ENCODE measurements at places on chromosomes 11 and 22.
A peak's percentile ranks its signal among the peaks of the same experiment; 100 is the strongest.

GRCh38 chr11:16572945-16573344, 165.5 kb upstream of the C11orf58 start:
- DNase-seq = no peak

DNA sequence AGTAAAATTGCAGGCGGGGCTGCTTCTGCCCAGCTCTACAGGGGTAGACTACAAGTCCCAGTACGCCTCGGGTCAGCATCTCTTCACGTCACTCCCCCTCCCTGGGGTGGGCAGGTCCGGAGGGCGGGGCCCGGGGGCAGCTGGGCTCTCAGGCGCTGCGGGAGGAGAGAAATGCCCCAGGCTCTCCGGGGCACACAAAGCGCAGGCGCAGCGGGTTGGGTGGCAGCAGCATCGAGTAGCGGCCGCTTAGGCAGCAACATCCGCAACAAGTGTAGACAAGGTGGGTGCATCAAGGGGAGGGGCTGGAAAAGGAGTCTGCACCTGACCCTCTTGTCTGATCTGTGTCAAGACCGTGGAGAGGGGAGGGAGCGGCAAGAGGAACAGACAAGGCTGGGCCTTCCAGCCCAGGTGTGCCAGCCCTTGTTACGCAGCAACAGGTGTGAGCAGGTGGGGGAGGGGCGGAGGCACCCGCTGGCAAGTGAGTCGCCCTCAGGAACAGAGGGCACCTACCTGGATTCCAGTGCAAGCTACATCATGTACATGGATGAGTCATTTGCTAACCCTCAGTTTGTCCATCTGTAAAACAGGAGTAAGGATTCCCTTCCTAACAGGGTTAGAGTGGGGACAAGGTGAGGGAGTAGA, 1.2 kb downstream of the PLEKHB1 start:
- peak; percentile 98 for DNase-seq

DNA sequence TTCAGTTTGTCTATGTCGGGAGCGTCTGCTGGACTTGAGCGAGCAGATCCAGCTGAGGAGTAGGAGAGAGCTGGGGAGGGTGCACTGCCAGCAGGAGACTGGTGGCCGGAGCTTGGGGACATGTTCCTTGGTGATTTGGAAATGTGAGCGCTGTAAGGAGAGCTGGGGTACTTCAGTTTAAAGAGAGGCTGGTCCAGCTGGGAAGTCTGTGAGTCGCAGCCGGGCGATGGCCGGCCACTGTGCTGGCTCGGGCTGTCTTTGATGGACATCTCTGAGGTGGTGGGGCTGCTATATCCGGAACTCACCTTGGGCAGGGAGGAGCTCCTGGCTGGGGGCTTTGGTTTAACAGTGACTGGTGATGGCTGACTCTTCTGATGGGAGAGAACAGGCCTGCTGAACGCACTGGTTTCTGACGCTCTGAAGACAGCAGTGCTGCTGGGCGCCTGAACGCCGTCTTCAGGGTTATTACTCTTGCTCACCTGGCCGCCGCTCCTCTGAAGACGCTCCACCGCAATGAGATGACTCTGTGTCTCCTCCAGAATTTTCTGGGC, 63.6 kb upstream of the PITPNB start:
- DNase-seq = no peak

- no peak for DNase-seq
Measured at GRCh38 chr11:106014620-106015019, 7.4 kb downstream of the MSANTD4 start.

GRCh38 chr22:35593891-35594470, 23.1 kb downstream of the MB start:
- no peak for DNase-seq

DNA sequence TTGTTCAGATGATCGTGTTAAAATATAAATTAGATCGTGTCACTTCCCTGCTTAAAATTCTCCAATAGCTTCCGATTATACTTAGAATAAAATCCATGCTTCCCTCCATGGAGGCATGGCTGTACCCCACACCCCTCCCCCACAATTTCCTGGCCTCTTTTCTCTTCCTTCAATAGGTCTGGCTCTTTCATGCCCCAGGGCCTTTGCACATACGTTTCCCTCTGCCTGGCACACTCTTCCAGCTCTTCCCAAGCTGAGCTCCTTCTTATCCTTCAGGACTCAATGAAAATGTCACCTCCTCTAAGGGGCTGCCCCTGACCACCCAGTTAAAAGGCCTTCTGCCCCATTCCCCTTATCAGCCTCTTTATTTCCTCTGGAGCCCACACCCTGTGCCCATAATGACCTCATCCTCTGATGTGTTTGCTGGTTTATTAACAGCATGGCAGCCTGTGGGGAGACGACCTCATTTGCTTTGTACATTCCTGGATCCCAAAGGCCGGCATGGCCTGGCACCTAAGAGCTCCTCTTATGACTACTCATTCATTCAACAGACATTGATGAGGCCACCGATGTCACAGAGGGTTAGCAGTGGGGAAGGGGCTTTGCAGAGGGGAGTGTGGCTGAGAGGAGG, 9.0 kb upstream of the FLRT1 start:
- DNase-seq = no peak

GRCh38 chr11:68598816-68599653, 85.3 kb upstream of the GAL start:
- DNase-seq = no peak

- DNase-seq = no peak
Measured at GRCh38 chr11:57357856-57358255, 19.7 kb downstream of the P2RX3 start.

DNA sequence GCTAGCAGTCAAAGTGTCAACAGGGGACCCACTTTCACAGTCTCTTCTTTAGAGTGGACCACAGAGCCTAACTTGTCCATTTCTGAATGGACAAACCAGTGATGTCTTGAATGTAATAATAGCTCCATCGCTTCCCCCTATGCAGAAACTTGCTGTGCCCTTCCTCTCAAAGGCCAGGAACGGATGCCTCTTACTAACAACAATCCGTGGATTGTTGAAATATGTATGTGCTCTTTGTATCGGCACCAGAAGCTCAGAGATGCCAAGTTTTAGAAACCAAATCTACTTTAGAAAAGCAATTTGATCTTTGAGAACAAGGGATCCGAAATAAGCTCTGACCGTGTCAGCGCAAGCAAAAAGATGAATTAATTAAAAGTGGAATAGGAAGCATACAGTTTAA, 259.5 kb upstream of the POU2AF2 start:
- DNase-seq = no peak

DNA sequence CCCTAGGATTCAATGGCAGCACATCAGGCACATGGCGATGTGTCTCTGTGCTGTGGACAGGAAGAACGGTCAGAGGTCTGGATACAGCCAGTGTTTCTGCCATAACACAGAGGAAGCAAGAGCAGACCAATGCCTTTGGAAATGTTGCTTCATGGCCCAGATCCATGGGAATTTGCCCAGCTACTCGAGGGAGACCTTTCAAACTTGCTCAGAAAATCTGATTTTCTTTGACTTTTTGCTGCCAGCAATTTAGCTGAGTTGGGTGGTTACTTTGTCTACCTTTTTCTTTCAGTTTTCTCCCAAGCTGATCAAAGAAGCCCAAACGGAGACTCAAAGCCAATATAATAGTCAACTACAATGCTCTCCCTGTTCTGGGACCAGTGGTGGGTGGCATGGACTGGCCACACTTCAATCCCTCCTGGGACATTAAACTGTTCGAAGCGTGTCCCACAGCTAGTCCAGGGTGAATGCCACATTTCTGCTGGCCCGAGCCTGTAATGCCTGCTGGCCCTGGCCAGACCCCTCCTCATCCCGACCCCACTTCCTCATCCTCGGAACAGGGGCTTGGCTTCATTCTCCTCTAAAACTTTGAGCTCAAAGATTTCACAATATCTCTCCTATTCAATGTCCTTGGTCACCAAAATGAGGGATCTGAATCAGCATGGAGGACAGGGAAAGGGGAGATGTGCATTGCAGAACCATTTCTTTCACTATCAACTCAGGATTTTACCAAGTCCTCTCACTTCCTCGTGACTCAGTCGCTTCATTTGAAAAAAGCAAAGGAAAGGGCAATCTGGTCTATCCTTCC, 93.3 kb downstream of the ABTB2 start:
- no peak for DNase-seq

DNA sequence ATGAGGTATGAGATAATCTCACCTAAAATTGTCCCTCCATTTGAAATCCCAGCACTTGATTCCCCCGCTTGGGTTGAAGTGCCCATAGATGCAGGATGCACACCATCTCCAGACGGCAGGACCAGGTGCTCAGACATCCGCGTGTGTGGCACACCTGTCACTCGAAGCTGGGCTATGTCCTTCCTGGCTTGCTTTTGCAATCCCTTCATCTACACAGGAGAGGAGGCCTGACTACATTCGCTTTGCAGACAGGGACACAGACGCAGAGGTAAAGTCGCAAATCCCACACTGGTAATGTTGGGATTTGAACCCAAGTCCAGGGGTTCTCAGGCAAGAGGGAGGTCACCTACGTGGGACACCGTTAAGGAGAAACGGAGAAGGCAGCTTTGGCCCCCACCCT, 7.2 kb upstream of the CYTH4 start:
- peak; percentile 15 for DNase-seq

- no peak for DNase-seq
Measured at GRCh38 chr11:28524098-28524497, 415.9 kb downstream of the METTL15 start.

DNA sequence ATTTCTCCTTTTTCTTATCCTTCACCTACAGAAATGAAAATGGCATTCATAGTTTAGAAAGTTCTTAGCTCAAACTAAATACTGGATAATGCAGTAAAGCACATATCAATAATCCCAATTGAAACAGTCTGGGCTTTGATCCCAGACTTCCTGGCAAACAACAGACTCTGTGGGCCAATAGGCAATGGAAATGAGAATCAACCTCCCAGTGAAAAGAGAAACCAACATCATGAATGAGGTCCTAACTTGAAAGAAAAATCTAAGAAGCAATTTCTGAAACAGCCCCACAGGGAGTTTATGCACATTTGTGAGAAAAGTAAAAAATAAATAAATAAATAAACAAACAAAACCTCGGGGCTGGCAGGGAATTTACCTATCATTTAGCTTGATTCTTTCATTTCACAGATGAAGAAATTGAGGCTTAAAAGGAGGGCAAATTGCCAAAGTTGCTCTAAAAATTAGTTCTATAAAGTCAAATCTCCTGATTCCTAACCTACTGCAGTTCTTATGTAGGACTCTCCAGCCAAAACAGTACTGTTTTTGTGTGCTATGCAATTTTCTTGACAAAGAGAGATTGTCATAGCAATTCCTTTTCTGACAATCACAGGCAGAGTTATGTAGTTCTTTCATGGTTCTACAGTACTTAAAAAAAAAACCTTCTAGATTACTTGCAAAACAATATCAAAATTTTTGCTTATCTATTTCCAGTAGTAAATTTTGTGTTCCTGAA, 265.8 kb downstream of the GRM5 start:
- DNase-seq = no peak

DNA sequence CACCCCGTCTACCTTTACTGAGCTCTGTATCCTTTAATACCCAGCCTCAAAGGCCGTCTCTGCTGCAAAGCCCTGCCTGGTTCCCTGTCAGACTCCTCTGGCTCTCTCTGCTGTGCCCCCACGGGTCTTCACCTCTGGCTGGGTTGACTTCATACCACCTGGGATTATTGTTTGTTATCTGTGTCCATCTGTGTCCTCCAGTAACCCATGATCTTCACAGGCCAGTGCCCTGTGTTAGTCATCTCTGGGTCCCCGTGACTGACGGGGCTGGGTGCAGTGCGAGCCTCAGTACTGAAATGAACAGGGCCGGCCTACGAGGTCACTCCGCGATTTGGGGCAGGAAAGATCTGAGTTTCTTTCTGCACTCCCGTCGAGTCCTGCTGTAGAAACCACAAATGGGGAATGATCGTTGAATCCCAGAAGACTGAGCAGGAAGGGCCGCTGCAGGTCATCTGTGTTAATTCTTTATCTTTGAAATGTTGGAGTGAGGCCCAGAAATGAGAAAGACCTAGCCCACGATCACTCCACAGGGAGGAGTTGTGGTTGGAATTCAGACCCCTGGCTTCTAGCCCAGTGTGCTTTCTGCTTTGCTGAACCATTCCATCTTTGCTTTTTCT, 12.3 kb upstream of the TUB start:
- DNase-seq = no peak

GRCh38 chr11:64611869-64612646, 21.0 kb downstream of the SLC22A12 start:
- peak; percentile 30 for DNase-seq

DNA sequence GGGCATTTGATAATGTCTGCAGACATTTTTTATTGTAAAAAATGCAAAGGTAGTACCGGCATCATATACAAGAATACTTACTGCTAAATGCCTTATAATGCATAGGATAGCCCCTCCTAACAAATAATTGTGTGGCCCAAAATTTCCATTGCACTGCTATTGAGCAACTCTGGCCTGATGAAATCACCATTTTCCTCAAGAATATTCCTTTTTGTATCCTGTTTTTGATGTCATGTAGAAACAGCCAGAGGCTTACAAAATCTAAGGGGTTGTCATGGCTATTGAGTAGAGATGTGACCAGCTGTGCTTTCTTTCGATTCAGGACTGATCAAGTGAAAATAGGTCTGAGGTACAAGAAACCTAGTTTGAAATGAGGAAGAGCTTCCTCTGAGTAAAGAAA, 854.3 kb downstream of the KCNA4 start:
- DNase-seq = no peak

DNA sequence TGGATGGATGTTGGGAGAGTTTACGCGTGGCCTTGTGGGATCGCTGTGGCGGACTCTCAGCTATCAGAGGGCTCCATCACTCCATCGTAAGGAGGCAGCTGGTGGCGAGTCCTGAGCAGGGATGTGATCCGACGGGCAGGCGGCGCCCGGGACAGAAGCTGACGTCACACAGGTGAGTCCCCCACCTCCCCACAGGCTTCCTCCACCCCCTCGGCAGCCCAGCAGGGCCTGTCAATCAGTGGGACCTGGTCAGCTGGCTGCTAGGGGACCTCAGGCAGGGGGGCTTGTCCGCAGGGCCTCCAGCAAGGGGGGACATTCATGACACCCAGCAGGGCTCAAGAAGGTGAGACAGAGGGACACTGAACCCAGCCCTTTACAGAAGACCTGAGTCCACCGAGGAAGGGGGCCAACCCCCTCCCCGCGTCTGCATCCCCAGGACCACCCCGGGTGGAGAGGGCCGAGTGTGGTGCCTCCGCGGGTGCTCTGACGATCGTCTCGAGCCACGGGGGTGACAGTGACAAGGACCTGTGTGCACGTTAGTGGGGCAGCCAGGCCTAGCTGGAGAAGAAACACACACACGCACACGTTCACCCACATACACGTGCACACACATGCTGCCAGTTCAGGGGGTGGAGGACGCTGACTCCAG, 7.1 kb downstream of the HRAS start:
- DNase-seq = peak; percentile 62

GRCh38 chr11:117591316-117592039, 205.5 kb downstream of the DSCAML1 start:
- DNase-seq = no peak

DNA sequence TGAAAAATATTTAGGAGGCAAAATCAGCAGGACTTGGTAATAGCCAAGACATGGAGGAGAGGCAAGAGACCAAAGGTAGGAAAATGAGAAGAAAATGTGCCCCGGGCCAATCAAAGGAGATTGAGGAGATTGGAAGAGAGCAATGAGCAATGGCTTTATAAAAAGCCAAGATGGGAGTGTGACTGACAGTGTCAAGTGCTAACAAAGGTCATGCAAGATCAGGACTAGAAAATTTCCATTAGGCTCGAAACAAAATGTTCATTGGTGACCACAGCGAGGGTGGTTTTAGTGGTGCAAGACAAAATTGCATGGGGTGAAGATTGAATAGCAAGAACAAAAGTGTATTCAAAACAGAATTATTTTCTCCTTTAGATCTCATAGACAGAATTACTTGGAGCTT, 45.2 kb upstream of the TBCEL start:
- no peak for DNase-seq

- peak; percentile 19 for DNase-seq
Measured at GRCh38 chr11:110349138-110349996, 53.0 kb upstream of the RDX start.
